ENCODE measurements at places on chromosomes 2 and 18.

DNA sequence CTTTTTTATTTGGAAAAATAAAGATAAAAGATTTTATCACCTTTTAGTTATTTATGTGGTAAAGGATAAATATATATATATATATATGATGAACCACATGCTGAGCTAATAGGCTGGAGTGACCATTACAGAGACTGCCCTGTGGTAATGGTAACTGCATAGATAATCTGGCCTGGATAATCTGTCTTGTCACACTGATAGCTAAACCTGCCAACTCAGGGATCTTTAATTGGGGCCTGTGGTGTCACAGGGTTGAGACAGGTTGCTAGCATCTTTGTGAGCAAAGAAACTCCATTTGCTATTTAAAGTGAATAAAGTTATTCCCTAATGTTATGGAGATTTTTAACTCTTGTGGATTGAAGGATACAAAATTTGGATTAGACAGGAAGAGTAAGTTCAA is 203.0 kb downstream of the PHLPP1 start:
- DNase-seq, result no peak

DNA sequence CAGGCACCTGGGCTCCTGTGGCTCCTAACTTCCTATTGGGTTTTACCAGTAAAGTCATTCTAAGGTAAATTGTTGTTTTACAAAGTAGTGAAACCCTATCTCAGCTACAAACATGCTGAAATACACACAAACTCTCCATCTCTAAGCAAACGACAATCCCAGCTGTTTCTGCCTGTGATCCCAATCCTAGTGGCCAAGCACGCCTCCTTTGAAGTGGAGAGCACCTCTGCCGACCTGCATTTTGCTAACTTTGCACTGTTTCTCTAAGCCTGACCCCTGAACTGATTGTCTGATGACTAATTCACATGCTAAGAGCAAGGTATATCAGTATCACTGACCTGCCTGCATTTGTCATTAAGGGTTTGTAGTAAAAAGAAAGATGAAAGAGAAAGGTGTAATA is 124.3 kb downstream of the PAX3 start:
- no peak for DNase-seq

GRCh38 chr2:202508686-202509085 is 126.1 kb upstream of the FAM117B start:
- DNase-seq, result no peak

DNA sequence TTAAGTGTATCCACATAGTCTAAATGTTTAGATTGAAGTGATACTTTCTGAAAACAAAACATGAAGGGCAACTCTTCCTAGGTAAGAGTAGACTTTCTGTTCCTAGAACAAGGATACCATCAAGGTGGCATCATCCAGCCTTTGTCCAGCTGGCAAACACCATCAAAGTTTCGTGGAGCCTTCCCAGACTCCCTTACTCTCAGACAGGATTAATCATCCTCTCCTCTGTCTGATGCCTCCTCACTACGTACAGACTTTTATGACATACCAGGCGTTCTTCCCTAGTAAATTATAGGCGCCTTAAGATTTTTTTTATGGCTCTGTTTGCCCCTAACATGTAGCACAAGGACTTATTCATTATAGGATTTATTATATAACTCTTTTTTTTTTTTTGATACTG is 29.4 kb upstream of the ASNSD1 start:
- DNase-seq, result no peak

DNA sequence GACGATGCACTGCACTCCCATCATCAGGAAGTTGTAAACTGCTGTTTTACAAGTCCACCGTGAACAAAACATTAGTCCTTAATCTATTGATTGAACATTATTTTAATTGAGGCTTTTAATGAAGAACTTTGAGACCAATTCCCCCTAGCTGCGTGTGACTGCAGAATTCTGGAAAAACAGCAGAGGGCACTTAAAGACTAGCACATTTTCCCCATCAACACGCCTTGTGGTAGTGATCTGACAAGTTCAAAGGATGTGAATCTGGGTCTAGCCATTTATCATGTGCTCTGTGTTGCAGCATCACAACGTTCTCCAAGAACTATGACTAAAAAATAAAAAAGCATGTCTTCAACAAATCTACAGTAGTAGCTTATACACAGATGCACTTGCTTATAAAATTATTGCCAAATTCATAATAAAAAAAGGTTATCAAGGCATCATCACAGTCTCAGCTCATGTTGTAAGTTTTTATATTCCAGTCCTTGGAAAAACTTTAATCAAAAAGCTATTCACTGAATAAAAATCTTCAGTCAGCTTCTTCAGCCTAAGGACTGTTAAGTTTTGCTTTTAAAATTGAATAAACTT is 35.8 kb downstream of the SKOR2 start:
- DNase-seq, result peak; percentile 47
